ENCODE measurements at places on chromosomes 1 and 21.

GRCh38 chr1:47184822-47185677 is 4.8 kb downstream of the PDZK1IP1 start:
- no peak for DNase-seq

- peak; percentile 78 for DNase-seq
Observed at GRCh38 chr1:56074007-56074651, 505.2 kb downstream of the PLPP3 start.

DNA sequence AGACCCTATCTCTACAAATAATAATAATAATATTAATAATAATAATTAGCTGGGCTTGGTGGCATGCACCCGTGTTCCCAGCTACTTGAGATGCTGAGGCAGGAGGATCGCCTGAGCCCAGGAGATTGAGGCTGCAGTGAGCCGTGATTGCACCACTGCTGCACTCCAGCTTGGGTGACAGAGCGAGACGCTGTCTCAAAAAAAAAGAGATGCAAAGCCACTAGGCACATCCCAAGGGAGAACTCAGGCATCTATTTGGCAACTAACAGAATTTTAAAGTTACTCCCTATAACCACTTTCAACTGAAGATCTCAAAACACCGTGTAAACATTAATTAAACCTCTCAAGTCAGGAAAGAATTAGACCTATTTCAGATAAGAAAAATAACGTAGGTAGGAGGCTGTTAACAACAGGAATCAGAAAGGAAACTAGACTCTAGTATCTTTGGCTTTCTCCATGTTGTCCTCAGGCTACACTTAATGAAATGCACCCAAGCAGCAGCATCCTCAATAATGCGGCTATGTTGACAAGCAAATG is 3.7 kb downstream of the RNF19B start:
- DNase-seq: no peak

- DNase-seq: no peak
Observed at GRCh38 chr1:171817511-171818265, 23.6 kb upstream of the DNM3 start.

- no peak for DNase-seq
Observed at GRCh38 chr1:156379420-156380165, 10.6 kb downstream of the RHBG start.

Measured in smooth muscle cell of the brain vasculature (primary cell).